ENCODE measurements at places on chromosomes 5 and 9.

GRCh38 chr9:79257228-79257781 lies 314.5 kb upstream of the TLE4 start:
- no peak for DNase-seq

GRCh38 chr5:110727025-110727314 lies 499 bp upstream of the TMEM232 start:
- no peak for DNase-seq

DNA sequence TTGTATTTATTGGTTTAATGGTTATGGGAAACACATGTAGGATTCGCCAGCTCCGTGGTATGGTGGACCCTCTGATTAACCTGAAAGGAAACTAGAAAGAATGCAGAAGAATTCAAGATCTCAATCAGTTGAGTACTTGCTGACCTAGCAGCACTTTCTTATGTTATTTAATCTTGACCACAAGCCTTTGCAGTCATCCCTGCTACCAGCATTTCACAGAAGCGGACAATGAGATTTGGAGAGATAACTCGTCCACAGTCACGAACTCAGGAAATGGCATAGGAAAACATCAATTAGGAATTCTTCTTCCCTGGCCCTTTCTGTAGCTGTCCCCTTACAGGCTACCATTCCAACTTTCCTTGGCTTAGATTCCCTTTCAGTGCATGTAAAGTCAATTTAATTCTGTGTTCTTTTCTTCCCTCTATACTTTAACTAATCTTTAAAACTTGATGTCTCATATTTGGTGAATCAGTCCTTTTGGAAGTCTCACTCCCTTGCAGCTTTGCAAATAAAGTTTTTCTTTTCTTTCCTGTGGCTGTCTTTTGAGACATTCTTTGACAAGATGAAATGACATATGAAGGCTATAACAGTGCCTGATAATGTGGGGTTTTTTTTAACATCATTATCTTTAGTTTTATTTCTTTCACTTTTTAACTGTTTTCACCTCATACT lies 1.3 kb upstream of the SLC44A1 start:
- DNase-seq: no peak

DNA sequence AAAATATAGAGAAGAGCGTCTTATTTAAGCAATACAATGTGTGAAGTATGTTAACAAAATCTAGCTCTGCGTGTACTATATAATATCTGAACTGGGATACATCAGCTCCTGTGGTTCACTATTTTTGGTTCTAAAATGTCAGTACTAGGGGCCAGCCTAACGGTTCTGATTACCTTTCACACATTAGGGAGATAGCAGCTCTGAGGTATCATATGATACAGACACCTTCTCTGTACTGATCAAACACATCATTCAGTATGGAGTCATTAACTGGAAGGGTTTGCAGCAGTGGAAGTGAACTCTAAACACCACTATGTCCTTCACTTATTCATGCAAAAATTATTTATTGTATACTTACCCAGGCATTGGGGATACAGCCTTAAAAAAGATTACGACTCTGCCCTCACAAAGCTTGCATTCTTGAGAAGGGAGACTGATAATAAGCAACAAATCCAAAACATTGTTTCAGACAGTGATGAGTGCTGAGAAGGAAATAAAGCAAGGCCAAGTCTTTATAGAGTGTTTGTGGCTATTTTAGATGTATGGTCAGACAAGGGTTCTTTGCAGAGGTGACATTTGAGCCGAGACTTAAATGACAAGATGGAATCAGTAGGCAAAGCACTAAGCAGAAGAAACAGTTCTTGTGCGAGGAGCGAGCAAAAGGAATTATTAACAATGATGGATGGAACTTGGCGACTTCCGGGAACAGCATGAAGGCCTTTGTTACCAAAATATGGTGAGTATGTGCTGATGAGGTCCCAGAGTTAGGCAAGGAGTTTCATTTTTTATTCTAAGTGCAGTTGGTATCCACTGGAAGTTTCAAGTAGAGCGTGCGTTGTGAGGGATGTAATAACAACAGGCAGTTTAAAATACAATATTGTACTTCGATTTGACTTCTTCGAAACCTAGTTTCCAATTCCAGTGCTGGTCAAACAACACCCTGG lies 1.8 kb upstream of the LNPEP start:
- DNase-seq: no peak

GRCh38 chr9:7033076-7034045 lies 275.6 kb downstream of the KDM4C start:
- DNase-seq: no peak

- DNase-seq: no peak
Observed at GRCh38 chr5:9182899-9183695, 362.8 kb downstream of the SEMA5A start.

GRCh38 chr5:140185409-140185808 lies 10.4 kb downstream of the CYSTM1 start:
- DNase-seq: no peak

DNA sequence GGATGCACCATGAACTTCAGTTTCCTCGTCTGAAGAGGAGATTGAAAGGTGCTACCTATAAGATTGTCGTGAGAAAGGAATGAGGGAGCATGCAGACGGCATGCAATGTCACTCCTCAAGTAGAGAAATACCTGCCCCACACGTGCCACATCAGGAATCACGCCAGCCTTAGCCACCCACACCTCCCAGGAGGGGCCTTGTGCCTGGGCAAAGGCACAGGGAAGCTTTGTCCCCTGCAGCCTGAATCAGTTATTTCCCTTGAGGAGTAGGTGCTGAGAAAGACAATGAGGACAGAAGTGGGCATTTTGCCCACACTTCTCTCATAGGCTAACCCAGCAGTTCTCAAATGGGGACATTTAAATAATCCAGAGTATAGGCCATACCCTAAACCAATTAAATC lies 31.0 kb downstream of the FSTL4 start:
- DNase-seq: no peak

- DNase-seq: no peak
Observed at GRCh38 chr9:92291577-92291976, 1.9 kb downstream of the IARS1 start.

DNA sequence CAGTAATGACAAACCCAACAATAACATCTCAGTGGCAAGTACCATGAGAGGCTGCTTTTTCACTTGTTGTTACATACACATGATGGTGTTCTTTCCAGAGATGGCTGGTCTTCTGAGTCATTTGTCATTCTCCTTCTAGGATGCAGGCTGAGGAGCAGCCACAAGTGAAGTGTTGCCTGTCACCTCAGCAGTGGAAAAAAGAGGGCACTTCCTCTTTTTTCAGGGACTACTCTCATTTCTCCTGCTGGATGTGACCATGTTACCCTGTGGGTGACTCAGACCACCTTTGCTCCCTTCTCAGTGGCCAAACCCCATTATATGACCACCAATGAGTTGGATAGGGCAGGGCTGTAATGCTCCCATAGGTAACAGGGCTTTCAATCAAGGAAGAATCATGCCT lies 587.0 kb upstream of the ADAMTS16 start:
- DNase-seq: no peak

DNA sequence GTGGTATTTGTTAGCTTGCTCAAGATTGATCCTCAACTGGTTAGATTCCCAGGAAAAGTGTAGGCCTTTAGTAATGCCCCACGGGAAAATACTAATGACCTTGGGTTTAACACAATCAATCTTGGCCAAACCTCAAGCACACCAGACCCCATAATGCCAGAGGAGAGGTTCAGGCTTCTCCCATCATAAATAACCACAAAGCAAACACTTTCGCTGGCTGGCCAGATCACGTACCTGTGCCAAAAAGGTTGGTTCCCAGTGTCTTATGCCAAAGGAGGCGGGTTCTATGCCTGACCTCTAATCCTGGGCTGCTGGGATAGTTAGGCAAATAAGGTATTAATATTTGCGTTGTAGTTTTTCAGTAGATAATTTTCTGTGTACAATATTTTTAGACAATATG lies 379.2 kb upstream of the CDH18 start:
- DNase-seq: no peak

GRCh38 chr5:93158841-93159240 lies 422.2 kb downstream of the NR2F1-AS1 start:
- no peak for DNase-seq

DNA sequence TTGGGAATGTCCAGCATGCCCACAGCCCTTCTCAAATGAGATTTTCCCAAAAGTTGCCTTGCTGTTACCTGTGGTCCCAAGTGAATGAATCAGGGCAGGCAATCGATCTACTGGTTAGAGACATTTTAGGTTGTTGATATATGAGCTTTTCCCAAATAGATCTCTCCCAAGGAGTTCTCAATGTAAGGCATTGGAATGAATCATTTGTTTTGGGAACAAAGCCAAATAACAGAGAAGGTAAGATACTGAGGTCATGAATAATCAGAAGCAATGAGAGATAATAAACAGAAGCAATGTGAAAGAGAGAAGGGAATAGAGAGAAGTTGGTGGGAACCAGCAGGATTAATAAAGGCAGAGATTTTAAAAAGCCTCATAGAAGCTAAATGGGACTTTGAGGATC lies 93.6 kb upstream of the FER start:
- DNase-seq: no peak

DNA sequence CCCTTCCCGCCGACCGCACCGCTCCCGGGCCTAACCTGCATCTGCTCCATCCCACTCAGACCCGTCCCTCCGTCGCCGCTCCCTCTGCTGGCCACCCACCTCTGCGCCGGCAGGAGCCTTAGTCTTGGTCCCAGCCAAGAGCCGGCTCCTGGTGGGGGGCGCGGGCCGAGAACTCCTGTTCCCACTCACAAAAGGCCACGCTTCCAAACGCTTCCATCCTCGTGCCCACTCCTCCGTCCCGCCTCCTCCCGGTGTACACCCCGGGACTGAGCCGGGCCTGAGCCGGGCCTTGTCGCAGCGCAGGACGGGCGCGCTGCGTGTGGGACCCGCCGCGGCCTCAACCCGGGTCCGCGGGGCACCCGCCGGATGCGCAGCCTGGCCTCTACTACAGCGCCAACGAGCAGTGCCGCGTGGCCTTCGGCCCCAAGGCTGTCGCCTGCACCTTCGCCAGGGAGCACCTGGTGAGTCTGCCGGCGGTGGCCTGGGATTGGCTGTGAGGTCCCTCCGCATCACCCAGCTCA lies 7.5 kb downstream of the ADAMTS13 start:
- no peak for DNase-seq

GRCh38 chr9:129481810-129482511 lies 138.9 kb downstream of the C9orf50 start:
- DNase-seq: no peak

GRCh38 chr9:99349870-99350269 lies 127.8 kb downstream of the SEC61B start:
- DNase-seq: no peak

- DNase-seq: no peak
Observed at GRCh38 chr5:32446630-32447029, 2.1 kb upstream of the ZFR start.

DNA sequence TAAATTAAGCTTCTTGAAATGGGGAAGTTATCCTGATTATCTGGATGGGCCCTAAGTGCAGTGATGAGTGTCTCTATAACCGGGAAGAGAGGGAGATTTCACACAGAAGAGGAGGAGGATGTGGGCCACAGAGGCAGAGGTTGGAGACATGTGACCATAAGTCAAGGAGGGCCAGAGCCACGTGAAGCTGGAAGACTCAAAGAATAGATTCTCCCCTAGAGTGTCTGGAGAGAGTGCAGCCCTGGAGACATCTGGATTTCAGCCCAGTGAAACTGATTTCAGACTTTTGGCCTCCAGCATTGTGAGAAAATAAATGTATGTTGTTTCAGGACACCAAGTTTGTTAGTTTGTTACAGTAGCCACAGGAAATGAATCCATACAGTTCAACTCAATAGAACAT lies 442.9 kb downstream of the NTRK2 start:
- no peak for DNase-seq

GRCh38 chr9:89801742-89802670 lies 197.2 kb downstream of the GADD45G start:
- DNase-seq: no peak

GRCh38 chr9:128203707-128204551 lies 750 bp downstream of the DNM1 start:
- DNase-seq: no peak

DNA sequence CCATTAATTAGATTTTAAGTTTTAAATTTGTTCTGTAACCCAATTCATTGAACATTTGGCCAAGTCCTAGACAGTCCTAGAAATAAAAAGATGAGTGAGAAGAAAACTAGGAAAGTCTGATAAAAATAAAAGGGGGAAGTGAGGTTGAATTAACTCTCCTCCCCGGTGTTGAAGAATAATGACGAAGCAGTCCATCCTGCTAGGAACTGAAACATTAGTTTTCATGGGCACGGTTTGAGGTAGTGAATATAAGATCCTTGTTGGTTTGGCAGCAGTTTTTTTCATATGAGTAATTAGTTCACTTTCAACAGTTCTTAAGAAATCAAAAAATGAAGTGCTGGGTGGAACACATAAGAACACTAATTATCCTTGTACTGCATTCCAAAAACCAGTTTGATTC lies 103.1 kb downstream of the MTREX start:
- DNase-seq: no peak

DNA sequence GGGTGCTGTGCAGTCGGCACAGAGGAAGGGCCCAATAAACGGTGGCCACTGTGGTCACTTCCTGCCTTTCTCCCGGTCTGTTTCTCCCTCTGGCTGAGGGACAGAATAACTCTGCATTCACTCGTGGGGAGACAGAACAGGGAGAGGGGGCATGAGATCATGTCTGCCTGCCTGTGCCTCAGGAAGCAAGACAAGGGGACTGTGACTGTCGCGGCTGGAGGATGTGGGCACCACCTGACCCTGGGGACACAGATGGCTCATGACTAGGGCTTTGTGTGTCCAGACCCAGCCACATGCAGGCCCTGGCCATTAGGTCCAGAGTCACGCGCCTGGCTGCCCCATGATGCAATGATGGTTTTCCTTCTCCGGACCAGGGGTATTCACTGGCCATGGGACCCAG lies 5.8 kb downstream of the TRUB2 start:
- DNase-seq: no peak
